Stimulated activated CD8-positive, alpha-beta memory T cell treated with anti-CD3 and anti-CD28 coated beads, Interleukin-7, amount 100 ng/mL, for 1 hour (primary cell): ENCODE measurements at places on chromosomes 1 and 21.

DNA sequence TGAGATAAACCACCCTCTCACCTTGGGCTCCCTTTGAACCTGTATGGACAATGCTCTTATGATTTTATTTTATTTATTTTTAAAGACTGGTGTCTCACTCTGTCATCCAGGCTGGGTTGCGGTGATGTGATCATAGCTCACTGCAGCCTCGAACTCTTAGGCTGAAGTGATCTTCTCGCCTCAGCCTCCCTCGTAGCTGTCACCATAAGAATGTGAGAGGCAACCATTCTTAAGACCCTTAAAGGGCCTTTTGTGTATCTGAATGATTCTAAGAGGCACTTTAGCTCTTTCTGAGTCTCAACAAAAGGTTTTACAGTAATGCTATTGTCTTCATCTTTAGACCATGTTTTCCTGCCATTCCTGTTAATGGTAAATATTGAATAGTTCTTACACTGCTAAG lies 67.0 kb downstream of the IVNS1ABP start:
- no peak for DNase-seq

DNA sequence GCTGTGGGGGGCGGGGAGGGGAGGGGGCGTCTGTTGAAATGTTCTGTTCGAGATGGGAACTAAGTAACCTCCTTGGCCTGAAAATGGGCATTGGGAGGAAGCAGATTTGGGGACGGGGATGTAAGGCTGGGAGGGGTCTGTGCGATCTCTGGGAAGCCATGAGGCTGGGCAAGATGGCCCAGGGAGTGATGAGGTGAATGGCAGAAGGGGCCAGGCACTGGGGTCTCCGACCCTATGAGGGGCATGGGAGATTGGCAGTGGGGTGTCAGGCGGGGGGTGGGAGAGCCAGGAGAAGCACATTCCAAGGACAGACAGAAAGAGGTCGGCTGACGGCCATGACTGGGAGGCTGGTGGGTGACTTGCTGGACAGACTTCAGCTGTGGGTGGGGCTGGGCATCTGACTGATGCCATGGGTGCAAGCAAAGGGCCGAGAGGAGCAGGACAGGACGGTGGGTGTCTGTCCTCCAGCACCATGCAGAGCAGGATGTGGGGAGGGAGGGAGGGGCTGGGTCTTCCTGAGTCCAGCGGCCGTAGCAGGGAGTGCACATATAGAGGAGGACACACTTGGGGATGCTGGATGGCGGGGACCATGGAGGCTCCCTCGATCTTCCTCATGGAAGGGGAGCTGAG lies 30.0 kb upstream of the COL18A1 start:
- no peak for DNase-seq

DNA sequence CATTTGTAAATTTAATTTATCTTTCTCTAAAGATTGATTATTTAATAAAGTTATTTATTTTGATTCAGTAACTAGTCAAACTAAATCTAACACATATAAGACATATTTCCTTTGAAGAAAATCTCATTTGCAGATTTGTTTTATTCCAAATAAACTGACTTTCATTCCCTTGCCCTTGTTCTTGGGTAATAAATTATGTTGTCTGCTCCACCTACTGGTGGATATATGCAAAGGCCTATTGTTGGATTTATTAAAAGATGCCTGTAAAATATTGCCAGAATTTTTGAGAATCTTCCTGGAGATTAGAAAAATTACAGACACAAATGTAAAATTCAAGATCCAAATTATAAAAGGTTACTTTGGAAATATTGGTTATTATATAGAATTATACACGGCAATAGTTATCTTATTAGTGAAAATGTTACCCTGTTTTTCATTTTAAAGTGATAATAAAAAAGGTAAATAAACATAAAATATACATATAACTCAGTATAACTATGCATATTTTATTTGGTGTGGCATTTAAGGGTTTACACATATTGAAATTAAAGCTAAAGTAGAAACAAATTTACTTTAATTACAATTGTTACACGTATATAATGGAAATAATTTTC lies 116.1 kb downstream of the SPATA17 start:
- no peak for DNase-seq

GRCh38 chr1:25425098-25426085 lies 4.8 kb upstream of the RHCE start:
- no peak for DNase-seq

- DNase-seq = no peak
Measured at GRCh38 chr1:184379111-184379752, 7.6 kb upstream of the C1orf21 start.
